ENCODE measurements at places on chromosomes 6 and 20. TPM values are rescaled to one million over a fixed set of nuclear protein-coding genes. Genes with fewer than 3 reads are reported as not detected.
A peak's percentile ranks its signal among the peaks of the same experiment; 100 is the strongest.

- H3K36me3 ChIP-seq = no peaks in the 10 kb centered on the region
- H3K27me3 ChIP-seq = no peaks in the 10 kb centered on the region
- no peak for DNase-seq
- H3K4me1 ChIP-seq = peaks cover 85% of the 10 kb centered on the region
- peak overlapping the region; percentile 88 for H3K27ac ChIP-seq
- no peak overlapping the region for H3K4me3 ChIP-seq
These were observed 68.1 kb upstream of the TOX2 start for GRCh38 chr20:43846516-43846905.

DNA sequence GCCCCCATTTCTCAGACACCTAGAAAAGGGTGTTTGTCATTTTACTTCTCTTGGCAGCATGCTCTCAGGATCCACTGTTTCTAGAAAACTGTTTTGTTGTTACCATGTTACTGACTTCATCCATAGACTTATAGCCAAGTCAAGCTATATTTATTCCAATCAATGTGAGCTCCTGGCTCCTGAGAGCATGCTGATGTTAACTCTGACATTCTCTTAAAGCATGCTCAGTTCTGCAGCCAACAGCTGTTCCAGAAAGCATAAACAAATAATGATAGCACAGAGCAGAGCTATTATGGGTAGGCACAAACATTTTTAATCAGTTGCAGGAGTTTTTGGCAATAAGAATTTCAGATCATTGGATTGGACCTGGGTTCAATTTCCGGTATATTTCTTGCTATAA is 92.4 kb upstream of the CEP85L start:
- H3K36me3 ChIP-seq = no peaks in the 10 kb centered on the region
- no peak overlapping the region for H3K4me3 ChIP-seq
- no peak overlapping the region for H3K27ac ChIP-seq
- no peak for DNase-seq

DNA sequence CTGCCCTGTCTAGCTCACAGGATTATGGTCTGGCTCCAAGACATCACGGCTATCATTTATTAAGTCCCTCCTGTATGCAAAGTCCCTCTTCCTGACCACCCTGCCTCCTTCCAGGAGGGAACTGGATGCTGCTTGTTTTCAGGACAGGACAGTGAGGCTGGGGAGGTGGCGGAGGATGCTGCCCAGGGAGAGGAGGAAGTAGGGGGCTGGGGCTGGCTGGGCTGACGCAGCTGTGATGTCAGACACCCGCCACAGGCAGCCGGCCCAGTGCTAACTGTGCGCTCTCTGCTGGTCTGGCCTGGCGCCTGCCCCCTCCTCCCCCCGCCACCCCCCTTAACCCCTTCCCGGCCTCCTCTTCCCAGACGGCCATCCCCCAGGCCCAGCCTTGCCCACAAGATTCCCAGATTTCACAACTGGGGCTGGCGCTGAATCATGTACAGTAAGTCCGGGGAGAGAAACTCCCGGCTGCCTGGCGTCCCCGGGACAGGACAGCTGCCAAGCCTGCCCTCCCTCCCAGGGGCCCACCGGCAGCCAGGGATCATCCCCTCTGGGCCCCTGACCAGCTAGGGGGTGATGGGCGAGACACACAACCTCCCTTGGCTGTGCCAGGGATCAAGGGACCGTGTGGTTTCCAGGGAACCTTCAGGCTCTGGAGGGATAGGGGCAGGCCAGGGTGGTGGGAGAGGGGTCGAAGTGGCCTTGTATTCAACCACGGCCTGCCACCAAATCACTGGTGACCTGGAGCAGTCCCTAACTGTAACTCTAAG is 118.1 kb downstream of the CEBPB start:
- H3K27me3 ChIP-seq = no peaks in the 10 kb centered on the region
- DNase-seq = peak; percentile 76

DNA sequence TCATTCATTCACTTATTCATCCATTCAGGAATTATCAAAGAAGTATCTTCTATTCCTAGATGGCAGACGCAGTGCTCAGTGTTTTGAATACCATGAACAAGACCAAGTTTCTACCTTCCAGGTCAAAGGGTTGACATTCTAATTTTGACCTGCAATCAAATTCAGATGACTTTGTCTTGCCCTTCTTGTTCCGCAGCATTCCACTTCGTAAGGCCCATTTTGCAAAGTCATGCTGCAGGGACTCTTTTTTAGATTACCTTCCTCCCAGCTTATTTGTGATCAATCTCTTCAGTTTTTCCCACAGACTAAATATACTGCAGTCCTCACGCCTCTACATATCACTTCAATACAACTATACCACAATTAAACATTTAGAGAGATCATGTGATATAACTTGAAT is 7.1 kb upstream of the TAAR1 start:
- H3K36me3 ChIP-seq = no peaks in the 10 kb centered on the region
- DNase-seq = peak; percentile 89
- peak overlapping the region; percentile 3 for H3K4me3 ChIP-seq
- peaks cover 29% of the 10 kb centered on the region for H3K4me1 ChIP-seq

MUC21 gene
- total RNA-seq = not detected

HSPA1L gene
- total RNA-seq = 2.6 TPM
